ENCODE measurements at places on chromosomes 12 and 14.

DNA sequence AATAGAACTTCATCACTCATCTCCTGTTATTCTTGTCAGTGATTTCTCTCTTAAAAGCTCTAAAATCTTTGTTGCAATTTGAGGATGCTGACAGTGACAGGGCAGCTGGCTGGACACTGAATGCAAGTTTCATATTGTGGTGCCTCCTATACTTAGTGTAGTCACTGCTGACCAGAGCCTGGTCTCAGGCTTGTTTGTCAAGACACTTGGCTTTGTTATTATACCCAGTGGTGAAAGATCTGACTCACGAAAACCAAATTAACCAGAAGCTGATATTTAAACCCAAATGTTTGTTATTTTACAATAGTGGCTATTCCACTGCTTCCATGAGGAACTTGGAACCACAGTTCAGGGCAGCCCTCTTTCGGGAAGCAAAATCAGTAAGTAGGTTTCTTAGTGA, 42.8 kb downstream of the RPGRIP1 start:
- DNase-seq, result no peak

- no peak for DNase-seq
Observed at GRCh38 chr12:114676142-114676741, 7.7 kb downstream of the TBX3 start.

DNA sequence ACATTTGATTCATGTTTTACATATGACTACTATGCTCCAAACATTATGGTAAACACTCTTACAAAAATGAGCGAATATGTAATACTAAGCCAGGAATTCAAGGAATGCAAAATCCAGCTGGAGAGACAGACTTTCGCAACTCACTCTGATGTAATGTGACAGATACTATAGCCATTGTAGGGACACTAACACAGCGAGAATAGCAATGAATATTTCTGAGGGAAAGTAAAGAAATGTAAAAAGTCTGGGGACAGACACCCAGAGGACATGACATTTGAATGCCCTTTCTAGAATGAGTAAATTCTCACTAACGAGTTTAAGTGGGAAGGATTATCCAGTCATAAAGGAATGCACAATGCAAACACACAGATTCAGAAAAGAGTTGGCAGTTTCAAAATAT, 121.9 kb downstream of the PIK3C2G start:
- DNase-seq, result no peak

DNA sequence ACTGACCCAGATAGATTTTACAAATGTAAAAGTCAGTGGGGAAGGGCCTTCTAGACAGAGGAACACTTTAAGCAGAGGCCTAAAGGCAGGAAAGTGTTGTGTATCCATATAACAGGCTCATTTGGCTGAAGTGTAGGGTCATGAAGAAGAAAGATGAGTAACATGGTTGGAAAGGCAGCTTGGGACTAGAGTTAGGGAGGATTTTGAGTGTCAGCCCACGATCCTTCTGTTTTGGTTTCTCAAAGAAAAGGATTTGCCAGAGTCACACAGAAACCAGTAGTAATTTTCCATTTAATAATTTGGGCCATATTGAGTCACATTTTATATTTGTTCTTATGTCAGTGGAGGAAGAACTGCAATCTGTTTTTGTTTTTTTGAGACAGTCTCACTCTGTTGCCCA, 76.4 kb downstream of the ZC3H14 start:
- no peak for DNase-seq

DNA sequence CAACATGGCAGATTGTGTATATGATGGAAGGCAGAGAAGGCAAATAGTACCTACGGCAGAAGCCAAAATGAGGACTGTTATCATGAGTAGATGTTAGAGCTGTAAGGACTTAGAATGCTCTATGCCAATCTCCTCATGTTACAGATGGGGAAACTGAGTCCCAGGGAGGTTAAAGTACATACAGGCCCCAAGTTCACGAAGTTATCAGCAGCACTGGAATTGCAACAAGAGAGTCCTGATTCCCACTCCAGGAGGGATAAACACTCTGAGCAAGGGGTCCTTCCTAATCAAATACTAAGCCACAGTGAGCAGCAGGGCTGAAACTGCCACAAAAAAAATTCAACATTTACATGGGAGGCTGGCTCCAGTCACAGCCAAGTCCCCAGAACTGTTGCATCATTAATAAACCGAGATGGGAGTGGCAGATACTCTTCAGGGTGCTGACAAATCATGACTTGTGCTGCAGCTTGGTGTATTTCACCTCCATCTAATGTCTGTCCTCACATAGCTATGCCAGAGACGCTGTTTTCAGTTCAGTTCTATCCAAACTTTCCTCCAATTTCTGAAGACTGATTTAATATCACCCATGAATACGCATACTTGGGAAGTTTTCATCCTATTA, 24.2 kb downstream of the NUAK1 start:
- no peak for DNase-seq

GRCh38 chr12:93957168-93957567, 191.2 kb upstream of the PLXNC1 start:
- DNase-seq, result no peak

DNA sequence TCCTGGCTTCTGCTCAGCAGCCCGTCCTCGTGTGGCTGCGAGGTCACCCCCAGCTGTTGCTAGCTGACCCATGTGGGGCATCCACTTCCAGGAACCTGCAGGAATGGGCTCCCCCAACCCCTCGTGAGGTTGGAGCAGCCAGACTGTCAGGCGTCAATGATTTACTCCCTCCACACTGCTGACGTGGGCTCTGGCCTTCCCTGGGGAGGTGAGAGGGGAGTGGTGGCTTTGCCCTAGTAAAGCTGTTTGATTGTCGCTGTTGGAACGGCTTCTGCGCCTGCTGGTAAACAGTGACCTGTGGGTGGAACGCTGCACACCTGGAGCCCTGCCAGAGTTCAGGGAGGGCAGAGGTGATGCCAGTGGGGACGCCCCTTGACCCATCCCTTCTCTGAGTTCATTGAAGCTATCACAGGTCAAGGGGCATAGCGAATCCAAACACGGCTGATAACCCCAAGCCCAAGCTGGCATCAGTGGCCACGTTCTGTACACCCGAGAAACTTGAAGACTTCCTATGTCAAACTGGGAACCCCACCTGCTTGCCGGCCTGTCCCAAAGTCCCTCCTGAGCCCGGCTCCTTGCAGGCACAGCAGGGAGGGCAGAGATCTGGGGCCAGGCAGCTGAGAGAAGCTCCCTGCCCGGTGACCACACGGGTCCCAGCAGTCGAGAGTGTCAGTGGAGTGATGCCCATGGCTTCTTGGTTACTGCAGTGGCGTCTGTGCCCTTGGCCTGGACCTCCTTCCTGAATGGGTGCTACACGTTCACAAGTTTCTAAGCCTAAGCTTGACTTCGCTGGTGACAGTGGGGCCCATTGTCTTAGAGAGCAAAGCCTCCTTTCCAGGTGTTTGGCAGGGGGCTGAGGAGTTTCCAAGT, 2.7 kb downstream of the ASPG start:
- DNase-seq, result no peak

DNA sequence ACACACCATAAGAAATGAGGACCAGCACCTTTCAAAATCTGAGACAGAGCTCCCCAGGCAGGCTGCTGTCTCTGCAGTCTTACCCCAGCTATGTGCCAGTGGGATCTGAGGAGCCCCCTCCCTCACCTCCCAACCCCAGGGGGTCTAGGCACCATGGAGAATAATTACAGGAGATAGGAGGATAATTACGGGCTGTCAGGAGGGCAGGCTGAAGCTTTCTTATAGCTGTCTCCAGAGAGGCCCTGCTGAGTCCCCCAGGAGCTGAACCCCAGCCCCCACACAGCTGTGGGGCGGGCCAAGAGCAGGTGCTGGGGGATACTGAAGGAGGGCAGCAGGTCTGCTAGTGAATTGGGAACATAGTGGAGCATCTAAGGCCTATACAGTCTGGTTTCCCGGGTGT, 6.8 kb downstream of the CPNE6 start:
- DNase-seq, result no peak

GRCh38 chr12:28591831-28592230, 401.6 kb downstream of the CCDC91 start:
- DNase-seq, result no peak

DNA sequence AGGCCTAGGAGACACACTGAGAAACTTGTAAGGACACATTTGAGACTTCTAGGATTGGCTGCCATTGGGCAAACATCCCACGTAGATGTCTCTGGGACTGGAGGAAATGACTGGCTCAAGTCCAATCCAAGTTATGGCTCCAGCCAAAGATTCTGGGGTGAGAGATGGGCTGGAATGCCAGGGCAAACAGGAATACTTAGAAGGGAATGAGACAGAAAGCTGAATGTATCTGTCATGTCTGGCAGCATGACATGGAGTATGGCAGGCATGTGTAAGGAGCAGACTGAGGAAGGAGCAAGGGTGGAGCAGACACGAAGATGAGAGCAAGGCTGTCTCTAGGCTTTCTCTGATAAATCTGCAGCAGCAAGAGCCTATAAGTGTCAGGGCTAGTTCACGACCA, 209.2 kb downstream of the PHLDA1 start:
- DNase-seq, result no peak

DNA sequence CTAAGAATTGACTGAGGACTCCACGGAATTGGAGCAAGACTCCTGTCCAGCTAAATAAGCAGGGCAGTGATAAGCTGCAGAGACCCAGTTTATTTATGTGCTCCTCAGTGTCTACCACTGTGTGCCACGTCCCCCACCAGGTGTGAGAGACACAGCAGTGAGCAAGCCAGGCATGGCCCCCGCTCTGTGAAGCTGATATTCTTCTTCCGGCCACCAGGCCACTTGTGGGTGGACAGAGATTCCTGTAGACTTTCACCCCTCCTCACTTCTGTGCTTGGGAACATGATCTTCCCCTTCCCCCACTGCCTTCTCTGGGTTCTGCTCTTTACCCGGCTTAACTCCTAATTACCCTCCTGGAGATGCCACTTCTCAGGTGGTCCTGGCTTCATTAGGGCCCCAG, 21.3 kb downstream of the BRAP start:
- DNase-seq, result no peak

- no peak for DNase-seq
Observed at GRCh38 chr12:40393026-40393425, 168.2 kb downstream of the LRRK2 start.

DNA sequence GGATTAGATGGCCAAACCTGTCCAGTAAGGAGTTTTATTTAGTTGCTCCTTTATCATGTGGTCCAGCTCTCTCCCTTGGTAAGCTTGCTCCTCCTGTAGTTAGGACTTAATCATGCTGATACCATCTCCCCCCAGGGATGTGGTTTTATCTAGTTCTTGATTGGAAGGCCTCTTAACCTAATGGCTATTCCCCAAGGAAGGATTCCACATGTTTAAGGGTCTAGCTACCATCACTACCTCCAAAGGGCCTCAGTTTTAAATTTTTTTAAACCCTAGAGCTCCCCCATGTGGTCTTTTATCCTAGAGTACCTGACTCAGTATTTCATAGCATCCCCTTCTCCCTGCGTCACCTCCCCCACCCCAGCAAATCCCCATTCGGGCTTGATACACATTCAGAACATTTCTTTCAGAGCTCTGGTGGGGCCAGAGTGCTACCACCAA, 22.5 kb downstream of the MAP3K12 start:
- DNase-seq, result no peak

DNA sequence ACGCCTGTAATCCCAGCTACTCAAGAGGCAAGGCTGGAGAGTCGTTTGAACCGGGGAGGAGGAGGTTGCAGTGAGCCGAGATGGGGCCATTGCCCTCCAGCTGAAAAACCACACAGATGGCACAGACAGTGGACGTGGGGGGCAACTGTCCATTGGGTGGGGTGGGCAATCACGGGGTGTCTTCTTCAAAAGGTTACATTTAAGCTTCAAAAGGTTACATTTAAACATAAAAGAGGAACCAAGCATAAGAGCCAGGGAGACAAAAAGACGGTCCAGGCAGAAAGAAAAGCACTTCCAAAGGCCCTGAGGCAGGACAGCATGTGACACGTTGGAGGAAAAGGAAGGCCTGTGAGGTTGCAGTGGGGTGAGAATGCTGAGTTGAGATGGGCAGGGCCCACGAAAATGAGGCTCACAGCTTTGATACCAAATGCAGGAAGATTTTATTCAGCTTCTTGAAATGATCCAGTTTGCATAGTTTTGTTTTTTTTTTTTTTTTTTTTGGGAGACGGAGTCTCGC, 10.7 kb downstream of the SCARB1 start:
- no peak for DNase-seq

DNA sequence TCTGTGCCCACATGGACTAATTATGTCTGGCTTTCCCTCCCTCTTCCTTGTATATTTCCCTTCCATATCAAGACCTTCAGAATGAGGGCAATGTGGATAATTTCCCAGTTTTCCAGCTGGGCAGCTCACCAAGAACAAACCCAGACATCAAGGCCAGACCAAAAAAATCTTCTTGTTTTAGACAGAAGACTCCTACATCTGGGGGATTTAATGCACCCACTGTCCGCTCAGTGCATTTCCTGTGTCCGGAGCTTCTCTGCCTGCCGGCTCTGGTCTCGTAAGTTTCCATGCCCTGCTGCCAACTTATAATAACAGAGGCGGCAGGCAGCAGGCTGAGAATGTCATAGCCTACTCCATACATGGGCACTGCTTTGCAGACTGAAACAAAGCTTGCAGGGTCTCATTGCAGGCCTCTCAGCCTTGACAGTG, 207.2 kb upstream of the BCL2L14 start:
- DNase-seq, result no peak

- no peak for DNase-seq
Observed at GRCh38 chr12:112091563-112091962, 17.0 kb downstream of the NAA25 start.

- no peak for DNase-seq
Observed at GRCh38 chr14:32472076-32472475, 143.0 kb downstream of the AKAP6 start.

- no peak for DNase-seq
Observed at GRCh38 chr12:124277394-124278241, 17.3 kb upstream of the RFLNA start.

- no peak for DNase-seq
Observed at GRCh38 chr14:99309220-99309766, 37.3 kb upstream of the BCL11B start.

- DNase-seq, result no peak
Observed at GRCh38 chr14:50813544-50813863, 17.5 kb downstream of the NIN start.

DNA sequence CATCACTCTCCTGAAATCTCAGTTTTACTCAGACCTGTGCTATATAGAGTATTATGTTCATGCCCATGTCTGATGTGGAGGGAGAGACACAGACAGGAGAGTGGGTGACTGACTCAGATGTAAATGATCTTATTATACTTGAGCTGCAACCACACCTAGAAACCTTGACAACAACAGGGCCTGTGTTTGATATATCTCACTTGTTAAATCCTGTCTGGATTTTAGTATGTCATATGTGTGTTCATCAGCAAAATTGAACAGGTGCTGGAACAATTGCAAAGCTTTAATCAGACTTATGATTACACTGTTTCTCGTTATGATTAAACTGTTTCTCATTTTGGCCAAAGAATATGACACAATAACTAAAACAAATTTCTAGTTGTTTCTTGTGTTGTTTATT, 37.7 kb downstream of the DIP2B start:
- no peak for DNase-seq

GRCh38 chr14:100376751-100377171, 53.6 kb downstream of the SLC25A47 start:
- DNase-seq, result no peak

- DNase-seq, result no peak
Observed at GRCh38 chr12:132439333-132439904, 50.5 kb upstream of the FBRSL1 start.

- no peak for DNase-seq
Observed at GRCh38 chr14:75459099-75459741, 31.4 kb downstream of the JDP2 start.

All from NCI-H2107 (cell line).